ENCODE measurements at places on chromosomes 3 and 15.

DNA sequence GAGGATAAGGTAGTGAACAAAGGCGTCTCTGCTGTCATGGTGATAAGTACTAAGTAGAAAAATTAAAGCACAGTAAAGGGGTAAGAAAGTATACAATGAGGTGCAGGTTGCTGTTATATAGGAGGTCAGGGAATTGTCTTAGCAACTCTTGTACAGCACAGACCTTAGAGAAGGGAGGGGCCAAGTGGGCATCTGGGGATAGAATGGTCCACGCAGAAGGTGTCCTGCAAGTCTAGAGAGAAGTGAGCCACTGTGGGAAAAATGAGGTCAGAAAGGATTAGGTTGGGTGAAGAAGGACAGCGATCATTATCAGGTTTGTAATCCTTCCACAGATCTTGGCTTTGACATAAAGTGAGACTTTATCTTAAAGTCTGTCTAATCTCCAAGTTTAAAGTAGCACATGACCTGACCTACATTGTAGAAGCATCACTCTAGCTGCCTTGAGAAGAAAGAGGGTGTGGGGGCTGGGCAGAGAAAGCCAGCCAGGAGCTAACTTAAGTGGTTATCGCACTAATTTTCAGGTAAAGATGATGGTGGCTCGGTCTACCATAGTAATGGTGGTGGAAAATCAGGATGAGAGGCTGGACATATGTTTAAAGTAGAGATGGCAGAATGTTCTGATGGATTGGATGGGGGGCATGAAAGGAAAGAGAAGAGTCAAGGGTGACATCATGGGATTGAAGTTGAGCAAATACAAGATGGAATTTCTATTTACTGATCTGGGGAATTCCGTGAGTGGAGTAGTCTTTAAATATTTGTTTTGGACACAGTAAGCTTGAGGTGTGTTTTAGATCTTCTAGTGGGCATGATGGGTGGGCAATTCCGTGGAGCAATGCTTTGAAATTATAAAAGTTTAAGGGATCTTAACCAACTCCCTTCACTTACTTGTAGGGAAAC, 919.2 kb downstream of the ROBO1 start:
- DNase-seq, result no peak

DNA sequence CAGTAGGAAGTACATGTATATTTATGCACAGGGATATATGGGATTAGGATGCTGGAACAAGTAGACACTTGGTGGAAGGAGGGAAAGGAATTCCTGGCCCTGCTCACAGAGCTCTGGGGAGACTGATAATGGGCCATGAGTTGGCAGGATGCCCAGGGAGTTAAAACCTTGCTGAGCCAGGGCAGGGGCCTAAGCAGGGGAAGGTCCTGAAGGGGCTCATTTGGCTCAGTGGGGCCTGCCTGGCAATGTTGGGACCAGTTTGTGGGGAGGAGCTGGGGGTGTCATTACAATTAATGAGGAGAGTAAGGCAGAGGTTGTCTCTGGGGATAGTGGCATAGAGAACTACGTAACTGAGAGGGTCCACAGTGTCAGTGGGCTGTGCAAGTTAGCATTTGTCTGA, 124.2 kb upstream of the ADPGK start:
- no peak for DNase-seq

DNA sequence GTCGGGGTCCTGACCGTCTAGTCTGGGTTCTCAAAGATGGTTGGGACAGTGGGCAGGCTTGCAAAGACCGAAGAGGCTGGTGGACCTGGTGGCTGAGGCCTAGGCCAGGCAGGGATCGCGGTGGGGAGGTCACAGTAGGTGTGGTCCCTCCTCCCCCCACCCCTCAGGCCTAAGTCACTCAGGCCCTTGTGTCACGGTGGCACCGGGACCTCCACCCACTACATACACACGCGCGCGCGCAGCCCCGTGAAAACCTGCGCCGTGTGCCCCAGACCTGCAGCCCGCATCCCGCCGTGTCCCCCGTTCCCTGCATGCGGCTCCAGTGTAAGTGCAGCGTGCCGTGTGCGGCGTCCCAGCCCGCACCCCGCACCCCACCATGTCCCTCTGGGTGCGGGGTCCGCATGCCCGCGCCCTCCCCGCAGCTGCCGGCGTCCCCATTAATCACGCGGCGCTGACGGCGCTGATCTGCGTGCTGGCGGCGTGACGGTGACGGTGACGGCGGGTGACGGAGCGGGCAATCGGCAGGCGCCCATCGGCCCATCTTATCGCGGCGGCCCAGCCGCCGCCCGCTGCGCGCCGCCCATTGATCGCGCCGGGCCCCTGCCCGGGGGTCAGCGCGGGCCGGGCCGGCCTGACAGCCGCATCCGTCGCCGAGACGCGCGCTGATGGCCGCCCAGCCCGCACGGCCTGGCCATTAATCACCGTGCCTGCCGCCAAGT, 24.4 kb downstream of the SEC61A1 start:
- no peak for DNase-seq

- no peak for DNase-seq
Observed at GRCh38 chr3:140943781-140944552, 2.3 kb downstream of the SLC25A36 start.

GRCh38 chr3:76694063-76694462, 345.8 kb upstream of the ROBO2 start:
- no peak for DNase-seq

GRCh38 chr3:181709537-181710279, 2.0 kb upstream of the SOX2 start:
- peak; percentile 46 for DNase-seq

DNA sequence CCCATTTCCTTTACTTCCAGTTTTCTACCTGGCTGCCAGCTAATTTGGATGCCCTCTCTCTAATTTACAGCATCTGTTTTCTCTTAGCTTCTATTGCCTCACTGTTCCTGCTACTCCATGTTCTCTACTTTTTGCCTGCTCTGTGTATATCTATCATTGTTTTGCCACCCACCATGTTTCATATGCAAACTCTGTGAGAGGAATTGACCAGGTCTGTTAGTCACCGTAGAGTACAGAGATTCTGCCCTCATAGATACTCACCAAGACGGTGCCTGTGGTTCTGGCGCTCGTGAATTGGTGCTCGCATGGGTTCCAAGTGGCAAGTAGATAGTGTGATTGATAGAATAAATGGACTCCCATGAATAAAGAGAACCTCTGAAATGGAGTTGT, 288.8 kb downstream of the CNTN6 start:
- DNase-seq, result no peak

DNA sequence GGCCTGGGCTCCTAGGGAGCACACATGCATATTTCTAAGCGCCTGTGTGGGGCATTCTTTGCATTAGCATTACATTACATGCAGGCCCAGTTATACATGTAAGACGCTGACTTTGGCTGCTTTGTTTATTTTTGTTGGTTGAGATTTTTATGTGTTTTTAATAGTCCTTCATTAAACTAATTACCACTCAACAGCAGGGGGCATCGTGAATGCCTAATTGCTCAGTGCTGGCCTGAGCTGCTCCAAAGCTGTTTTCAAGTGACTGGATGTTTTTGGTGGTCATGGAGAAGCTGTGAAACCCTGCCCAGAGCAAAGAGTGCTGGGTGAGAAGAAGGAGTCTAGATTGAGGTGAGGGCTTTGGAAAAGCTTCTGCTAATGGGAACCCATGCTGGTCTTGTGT, 41.5 kb downstream of the GPD1L start:
- DNase-seq, result no peak

DNA sequence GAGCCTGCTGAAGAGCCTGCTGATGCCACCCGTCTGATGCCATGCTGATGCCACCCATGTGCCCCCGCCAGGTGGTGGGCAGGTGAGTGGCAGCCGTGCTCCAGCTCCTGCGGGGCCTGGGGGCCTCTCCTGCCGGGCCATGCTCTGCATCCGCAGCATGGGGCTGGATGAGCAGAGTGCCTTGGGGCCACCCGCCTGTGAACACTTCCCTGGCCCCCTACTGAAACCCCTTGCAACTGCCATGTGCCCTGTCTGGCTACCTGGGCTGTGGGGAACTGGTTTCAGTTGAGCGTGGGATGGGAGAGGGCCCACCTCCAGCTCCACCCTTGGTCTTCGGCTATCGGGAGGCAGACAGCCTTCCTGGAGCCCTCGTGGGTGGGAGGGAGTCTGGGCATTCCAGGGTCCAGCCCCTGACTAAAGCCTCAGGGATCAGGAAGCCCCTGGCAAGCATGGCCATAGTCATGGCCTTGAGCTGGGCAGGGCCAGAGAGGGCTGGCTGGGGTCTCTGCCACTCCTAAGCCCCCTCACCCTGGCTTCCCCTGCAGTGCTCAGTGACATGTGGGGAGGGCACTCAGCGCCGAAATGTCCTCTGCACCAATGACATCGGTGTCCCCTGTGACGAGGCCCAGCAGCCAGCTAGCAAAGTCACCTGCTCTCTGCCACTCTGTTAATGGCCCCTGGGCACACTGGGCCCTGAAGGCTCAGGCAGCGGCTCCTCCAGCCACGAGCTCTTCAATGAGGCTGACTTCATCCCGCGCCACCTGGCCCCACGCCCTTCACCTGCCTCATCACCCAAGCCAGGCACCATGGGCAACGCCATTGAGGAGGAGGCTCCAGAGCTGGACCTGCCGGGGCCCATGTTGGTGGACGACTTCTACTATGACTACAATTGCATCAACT, 92.2 kb downstream of the TBC1D2B start:
- DNase-seq, result no peak

DNA sequence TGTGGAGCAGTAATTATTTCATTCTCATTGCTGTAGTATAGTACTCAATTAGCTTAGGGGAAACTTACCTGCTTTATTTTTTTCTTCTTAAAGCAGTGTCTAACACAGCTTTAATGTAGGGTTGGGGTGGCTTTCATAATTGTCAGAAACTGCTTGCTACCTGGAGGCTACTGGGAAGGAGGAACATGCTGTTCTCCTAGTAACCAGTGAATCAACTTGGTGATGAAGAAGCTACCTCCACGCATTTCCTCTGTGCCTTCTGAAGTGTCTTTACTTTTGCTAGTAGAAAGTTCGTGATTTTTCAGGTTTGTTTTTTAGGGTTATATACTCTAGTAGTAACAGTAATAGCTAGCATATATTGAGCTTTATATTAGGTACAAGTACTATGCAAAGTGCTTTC, 11.5 kb downstream of the FEM1B start:
- DNase-seq, result no peak

DNA sequence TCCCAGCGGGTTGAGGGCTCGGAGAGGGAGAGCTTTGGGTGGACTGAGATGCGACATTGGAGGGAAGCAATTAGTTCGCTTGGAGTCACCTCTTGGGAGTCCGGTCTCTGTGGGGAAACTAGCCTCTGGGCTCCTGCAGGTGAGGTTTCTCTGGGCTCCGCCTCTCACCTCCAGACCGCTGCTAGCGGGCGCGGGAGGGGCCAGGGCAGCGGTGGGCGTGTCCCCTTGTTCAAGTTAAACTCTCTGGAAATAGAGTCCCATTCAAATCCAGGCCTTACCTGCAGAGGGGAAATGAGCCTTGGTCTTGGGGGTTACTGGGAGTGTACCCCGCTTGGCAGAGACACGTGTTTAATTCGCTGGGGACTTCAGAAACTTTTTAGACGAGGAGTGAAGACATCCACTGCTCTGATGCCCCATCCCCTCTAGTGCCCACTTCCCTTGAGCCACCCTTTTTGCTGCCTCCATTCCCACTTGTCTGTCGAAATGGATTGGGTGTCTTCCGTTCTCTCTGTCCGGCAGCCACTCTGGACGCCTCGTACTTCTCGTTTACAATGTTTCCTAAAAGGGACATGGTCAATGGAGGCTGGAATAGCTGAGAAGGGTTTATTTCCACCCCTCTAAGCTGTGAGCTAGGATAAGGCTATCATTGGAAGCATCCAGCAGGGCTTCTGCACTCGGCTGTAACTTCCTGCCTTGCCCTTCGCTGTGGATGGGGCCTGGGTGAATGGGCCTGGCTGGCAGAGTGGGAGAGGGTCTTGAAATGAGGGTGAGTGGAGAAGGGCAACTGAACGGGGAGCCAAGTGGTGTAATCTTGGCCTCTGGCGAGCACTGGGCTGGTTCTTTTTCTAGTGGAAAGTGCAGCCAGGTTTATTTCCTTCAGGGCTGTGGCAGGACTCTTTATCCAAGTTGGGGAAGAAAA, 1.1 kb downstream of the MITF start:
- DNase-seq, result no peak

- DNase-seq, result peak; percentile 82
Observed at GRCh38 chr15:100241572-100242482, 99.9 kb downstream of the ADAMTS17 start.

DNA sequence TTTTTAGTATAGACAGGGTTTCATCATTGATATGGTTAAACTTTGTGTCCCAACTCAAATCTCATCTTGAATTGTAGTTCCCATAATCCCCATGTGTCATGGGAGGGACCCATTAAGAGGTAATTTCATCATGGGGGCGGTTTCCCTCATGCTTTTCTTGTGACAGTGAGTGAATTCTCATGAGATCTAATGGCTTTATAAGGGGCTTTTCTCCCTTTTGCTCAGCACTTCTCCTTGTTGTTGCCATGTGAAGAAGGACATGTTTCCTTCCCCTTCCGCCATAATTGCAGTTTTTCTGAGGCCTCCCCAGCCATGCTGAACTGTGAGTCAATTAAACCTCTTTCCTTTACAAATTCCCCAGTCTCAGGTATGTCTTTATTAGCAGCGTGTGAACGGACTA, 20.2 kb upstream of the ZNF710 start:
- no peak for DNase-seq

DNA sequence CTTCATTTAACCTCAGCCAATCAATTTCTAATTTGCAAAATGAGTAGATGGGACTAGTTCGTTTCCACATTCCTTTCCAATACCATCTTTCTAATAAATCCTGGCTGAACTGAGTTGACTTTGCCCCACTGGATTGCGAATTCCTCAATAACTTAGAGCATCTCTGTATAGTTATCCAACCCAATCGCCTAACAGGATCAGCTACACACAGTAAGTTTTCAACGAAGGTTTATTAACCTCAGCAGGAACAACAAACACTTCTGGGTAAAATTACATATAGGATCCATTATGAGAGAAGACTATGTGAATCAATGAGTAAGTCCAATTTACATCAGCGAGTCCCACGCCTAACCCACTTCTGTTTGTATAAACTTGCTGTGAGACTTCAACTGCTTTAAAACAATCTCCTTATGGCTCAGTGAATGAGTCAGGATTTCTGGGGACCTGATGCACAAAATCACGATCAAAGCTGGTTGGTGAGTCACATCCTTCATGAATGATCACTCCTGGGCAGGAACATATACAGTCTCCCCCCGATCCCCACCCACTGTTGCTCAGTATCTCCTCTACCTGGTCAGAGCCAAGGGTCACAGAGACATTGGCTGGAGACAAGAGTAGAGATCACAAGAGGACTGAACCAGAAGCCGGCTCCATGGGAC, 142.8 kb downstream of the EDEM1 start:
- DNase-seq, result peak; percentile 79

GRCh38 chr3:151460228-151460627, 633 bp downstream of the IGSF10 start:
- peak; percentile 25 for DNase-seq

DNA sequence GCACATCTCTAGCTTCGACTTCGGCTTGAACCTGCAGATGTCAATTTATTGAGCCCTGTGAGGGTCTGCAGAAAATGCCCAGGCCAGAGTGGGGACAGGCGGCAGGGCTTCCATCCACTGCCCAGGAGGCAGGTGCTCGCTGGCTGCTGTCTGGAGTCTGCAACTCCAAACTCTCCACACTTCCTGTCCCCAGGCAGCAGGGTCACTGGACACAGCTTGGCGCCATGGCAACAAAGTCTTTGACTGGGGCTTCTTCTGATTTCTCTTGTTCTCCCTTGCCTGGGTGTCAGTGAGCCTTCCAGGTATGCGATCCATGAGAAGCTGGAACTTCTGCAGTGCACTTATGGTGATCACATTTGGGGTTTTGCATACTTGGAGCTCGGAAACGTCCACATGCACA, 33.5 kb downstream of the SV2B start:
- no peak for DNase-seq

- peak; percentile 55 for DNase-seq
Observed at GRCh38 chr3:171954690-171955383, 84.5 kb upstream of the FNDC3B start.
